Vagina (tissue), 2 donors: ENCODE measurements at places on chromosomes 5 and 9. TPM values are rescaled to one million over a fixed set of nuclear protein-coding genes. Genes with fewer than 3 reads are reported as not detected.

The LSM11 gene
- 3.9 TPM for total RNA-seq

The GABRA6 gene
- not detected for total RNA-seq

The CNTNAP3B gene
- 34.1 TPM for total RNA-seq

The ENHO gene
- not detected for total RNA-seq

The KCNV2 gene
- total RNA-seq = not detected

The ABHD17B gene
- 12.0 TPM for total RNA-seq

The SLC44A1 gene
- 67.3 TPM for total RNA-seq

The POMT1 gene
- total RNA-seq = 14.5 TPM

The LHX3 gene
- total RNA-seq = not detected

The SPINK13 gene
- not detected for total RNA-seq

The BHMT gene
- not detected for total RNA-seq

The ANKRD31 gene
- total RNA-seq = 1.2 TPM

The PCDHB11 gene
- total RNA-seq = 2.2 TPM

The SLC36A2 gene
- not detected for total RNA-seq

The FSD1L gene
- total RNA-seq = 4.2 TPM

The FAM163B gene
- total RNA-seq = not detected

The PPP6C gene
- total RNA-seq = 26.8 TPM

The DMRT3 gene
- total RNA-seq = not detected

The PCDHB13 gene
- 3.7 TPM for total RNA-seq

The FST gene
- 5.6 TPM for total RNA-seq
